ENCODE measurements at places on chromosomes 13 and 19.

GRCh38 chr13:63516124-63516523 lies 2100.5 kb upstream of the PCDH20 start:
- DNase-seq, result no peak

DNA sequence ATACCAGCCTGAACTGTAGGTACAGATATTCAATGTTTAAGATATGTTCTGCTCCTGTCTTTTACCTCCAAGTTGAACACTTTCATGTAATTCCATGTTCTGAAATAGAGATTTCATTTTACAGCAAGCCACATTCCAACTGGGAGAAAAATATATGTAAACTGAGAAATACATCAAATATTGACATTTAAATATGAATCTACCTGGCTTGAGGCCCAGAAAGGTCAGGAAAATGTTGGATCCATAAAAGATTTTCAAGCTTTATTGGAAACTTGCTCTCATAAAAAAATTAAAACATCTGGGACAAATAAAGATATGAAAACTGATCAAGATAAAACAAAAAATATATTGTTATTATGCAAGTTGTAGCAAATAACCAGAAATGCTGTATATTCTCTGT lies 1078.7 kb upstream of the ATXN8OS start:
- DNase-seq, result no peak

GRCh38 chr13:51945149-51945548 lies 66.1 kb downstream of the ATP7B start:
- DNase-seq, result no peak

DNA sequence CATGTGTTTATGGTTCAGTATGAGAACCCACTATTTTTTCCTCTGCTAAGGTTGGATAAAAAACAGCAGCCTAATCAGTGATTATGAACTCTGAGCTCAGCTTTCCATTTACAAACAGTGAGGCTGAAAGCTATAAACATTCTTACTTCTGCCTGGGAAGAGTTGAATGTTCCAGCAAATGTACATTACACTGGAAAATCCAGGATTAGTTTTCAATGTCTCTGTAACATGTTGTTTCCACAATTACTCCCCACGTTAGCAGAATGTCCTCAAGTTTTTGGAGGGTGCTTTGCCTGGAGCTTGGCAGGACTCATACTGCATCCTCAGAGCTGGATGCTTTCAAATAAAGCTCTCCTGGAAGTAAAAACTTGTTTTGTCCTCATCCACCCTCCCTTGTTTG lies 150.4 kb downstream of the POSTN start:
- DNase-seq, result no peak

DNA sequence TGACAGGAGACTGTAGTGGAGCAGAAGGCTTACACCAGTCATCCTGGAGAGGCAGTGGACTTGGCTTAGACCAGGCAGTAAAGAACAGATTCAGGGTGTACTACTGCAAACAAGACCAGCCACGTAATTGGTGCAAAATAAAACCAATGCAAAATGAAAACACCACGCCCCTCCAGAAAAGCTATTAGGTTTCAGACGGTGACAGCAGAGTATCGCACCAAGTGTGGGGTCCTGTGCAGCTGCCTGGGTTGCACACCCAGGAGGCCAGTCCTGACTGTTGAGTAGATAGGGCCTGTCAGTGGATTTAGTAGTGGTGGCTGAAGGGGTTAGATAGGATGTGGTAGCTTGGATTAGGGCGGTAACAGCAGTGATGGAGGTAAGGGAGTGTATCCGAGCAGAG lies 5.4 kb upstream of the PRKACA start:
- DNase-seq, result no peak

GRCh38 chr19:54455786-54456422 lies 6.9 kb downstream of the LENG8 start:
- no peak for DNase-seq

DNA sequence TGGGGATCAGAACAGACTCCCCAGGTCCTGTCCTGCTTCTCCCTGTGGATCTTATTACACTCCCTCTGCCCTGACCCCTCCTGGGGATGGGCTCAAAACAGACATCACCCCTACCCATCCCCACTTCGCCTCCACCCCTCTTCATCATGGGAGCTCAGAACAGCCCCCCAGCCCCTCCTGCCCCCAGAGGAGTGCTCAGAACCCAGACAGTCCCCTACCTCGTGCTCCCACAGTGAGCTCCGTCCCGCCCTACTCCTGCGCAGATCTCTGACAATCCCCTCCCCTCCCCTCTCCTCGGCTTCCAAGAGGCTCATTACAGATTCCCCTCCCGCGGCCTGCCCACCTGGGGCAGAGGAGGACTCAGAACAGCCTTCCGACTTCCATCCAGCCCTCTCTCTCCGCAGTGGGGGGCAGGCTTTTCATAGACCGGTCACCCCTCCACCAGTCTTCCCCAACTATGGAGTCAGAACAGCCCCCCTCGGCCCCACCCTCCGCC lies 6.1 kb downstream of the NXNL1 start:
- DNase-seq, result no peak

DNA sequence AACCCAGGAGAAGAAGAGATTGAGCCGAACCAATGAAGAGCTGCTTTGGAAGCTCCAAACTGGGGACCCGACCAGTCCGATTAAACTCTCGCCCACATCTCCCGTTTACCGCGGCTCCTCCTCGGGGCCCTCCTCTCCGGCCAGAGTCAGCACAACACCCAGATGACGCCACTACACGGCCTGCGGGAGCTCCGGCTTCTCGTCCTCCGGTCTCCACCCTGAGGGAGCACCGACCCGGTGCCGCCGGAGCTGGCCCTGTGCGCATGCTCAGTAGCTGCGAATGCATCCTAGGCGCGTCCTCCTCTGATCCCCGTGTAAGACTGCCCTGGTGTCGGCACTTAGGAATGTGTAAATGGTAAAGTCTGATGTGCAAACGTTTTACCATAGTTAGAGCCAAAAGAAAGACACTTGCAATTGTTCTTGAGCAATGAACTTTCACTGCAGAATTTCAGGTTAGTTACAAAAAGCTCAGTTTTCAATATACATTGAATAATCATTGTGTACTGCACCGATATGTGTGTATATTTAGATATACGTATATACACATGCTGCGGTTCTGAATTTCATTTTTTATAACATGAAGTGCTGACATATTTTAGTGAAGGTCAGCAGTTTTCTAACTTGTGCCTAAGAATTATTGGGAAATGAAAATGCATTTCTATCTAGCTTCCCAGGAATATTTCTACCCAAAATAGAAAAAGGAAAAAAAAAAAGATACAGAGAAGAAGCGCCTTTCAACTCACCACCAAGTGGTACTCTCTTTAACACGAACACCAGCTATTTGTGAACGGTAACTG lies 92.2 kb downstream of the SLC7A1 start:
- DNase-seq, result peak; percentile 9

DNA sequence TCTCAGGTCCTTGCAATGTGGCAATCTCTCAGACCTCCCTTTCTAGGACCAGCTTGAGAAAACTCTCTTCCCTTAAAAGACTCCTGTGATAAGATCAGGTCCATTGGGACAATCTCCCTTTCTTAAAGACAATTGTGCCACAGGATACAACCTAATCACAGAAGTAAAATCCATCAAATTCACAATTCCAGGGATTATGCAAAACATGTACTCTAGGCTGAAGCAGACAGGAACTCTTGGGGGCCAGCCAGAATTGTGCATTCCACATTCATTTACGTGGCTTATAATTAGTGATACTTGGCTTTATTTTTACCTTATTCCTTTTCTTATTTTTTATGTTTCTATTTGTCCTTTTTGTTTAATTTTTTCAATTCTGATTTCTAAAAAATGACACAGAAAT lies 257.9 kb downstream of the KLF12 start:
- no peak for DNase-seq

DNA sequence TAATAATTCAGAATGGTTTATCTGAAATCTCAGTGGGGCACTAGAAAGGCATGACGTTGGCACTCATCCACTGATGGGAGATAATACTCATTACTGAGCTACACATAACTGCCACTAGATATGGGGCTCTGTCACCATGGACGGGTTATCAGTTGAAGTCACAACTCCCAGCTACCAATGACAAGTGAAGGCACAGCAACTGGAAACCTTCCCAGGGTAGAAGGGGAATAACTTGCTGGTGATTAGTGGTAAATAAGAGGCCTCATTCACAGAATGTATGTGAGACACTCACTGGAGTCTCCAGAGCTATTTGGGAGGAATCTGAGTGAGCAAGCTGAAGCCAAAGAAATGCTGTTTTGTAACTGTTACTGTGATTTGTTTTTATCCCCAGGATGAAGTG lies 249.6 kb downstream of the ENOX1 start:
- no peak for DNase-seq

DNA sequence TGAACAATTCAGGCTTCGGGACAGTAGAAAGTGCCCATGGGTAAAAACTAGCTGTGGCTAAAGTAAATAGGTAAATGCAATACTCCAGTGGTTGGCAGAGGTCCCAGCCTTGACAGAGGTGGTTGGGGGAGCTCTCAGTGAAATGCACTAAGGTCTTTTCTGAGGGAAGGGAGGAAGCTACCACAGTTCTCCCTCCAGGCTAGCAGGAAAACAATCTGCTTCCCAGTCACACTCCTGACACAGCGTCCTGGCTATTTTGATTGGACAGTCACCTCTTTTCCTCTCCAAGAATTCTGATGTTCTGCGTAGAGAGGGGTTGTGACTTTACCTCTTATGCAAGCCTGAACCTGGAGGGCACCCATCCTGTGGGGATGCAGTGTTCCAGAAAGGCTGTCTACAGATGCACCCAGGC lies 128.7 kb downstream of the CYSLTR2 start:
- no peak for DNase-seq

DNA sequence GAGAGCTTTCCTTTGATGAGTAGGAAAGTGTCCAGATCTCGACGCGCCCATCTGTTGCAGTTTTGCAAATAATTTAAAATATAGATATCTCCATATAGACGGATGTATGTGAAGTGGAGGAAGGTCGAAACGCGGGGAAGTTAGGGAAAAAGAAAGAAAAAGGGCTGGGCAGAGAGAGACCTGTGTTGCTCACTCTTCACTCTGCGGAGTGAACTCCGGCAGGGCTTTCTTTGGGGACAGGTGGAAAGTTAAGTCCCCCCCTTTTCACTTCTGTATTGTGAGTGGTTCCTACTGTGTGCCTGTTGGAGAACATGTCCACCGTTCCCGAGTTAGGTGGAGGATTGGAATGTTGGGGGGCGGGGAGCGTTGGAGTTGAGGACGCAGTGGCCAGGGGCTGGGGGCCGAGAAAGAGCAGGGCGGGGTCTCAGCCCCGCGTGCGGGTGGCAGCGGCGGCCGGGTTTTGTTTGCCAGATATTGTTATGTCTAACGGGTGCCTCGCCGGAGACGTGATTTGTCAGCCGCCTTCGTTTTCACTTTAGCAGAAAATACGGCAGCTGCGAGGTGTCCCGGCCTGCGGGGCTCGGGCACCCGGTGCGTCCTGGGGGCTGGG lies 145.1 kb upstream of the ZNF536 start:
- DNase-seq, result no peak

GRCh38 chr19:56140583-56141416 lies at the start of gene ZNF444:
TSS of gene ZNF444 (plus strand) at chr19:56141287. CDS start at chr19:56146912, 5,625 bp downstream.
- DNase-seq, result peak; percentile 98

DNA sequence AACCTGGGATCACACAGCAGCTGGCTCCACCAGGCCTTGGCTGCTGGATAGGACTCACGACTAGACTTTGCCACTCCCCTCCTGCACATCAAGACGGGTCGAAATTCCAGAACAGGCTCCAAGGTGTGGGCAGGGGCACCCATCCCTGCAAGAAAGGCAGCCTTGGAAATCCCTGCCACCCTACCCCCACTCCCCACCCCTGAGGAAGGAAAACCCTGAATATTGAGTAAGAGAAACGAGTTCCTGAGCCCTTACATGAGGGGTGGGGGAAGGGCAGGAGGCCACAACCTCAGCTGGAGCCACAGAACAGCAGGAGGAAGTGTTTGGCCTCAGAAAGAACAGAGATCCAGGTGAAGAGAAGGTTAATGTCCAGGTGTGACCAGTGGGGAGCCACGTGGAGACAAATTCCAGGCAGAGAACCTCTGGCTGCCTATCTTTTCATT lies 20.1 kb downstream of the DEDD2 start:
- no peak for DNase-seq

DNA sequence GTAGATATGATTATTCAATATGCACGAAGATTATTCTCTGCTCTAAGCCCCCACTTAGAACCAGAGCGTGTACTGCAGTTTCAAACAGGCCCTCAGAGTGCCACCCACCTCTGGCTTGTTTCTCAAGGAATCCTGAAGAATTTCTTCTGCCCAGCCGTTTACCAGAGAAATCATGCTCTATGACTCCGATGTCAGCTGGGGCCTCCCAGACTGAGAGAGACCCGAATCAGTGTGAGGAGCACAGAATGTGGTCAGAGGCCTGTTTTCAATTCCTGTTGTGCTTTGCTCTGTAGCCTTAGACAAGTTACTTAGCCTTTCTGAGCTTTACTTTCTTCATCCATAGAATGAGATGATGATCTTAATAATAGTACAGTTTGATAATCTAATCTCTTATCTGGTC lies 5.5 kb downstream of the PNMA8C start:
- DNase-seq, result no peak

- peak; percentile 13 for DNase-seq
Observed at GRCh38 chr19:12137221-12137940, 2.8 kb downstream of the ZNF20 start.

- no peak for DNase-seq
Observed at GRCh38 chr13:61648547-61648946, 232.9 kb upstream of the PCDH20 start.

- no peak for DNase-seq
Observed at GRCh38 chr13:87999788-88000187, 328.6 kb downstream of the SLITRK5 start.

DNA sequence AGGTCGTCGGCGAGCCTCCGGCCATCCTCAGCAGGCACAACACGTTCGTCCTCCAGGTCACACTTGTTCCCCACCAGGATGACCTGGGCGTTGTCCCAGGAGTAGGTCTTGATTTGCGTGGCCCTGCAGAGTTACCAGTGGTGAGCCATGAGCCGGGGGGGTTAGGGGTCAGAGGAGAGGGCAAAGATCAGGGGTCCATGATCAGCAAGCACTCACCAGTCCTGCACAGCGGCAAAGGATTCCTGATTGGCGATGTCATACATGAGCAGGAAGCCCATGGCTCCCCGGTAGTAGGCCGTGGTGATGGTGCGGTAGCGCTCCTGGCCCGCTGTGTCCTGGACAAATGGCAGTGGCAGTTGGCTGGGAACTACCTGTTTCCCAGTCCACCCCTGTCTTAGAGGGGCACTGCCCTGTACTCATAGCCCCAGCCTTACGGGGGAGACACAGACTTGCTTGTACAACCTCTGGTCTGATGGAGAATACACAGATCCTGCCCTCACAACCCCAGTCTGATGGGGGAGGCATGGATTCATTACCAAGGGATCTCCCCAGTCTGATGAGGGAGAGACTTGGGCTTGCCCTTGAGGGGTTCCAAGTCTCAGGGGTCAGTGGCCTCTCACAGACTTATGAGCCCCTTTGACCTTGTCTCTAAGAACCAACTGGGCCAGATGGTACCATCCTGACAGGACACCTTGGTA lies 3.9 kb downstream of the RAB3D start:
- DNase-seq, result no peak

- DNase-seq, result peak; percentile 95
Observed at GRCh38 chr19:9936326-9937000, at the start of gene OLFM2. TSS of gene OLFM2 (minus strand) at chr19:9936515. CDS start at chr19:9936366, 149 bp downstream.
